ENCODE measurements at places on chromosomes 4 and X. TPM values are rescaled to one million over a fixed set of nuclear protein-coding genes. Genes with fewer than 3 reads are reported as not detected.

The CPE gene
- total RNA-seq, result 269 TPM

The ADH1B gene
- 1.2 TPM for total RNA-seq

The HADH gene
- 21.6 TPM for total RNA-seq

The PAK3 gene
- 0.46 TPM for total RNA-seq

The PABPC5 gene
- total RNA-seq, result 5.6 TPM

The KLB gene
- total RNA-seq, result not detected

The CDKL5 gene
- 21.6 TPM for total RNA-seq

The ADH6 gene
- total RNA-seq, result 0.19 TPM

The IL13RA1 gene
- 64.4 TPM for total RNA-seq

The CXCL1 gene
- total RNA-seq, result 1.0 TPM

The DIPK2B gene
- total RNA-seq, result not detected

The STOX2 gene
- total RNA-seq, result 1.6 TPM

The SLC34A2 gene
- total RNA-seq, result not detected

The EPGN gene
- 1.1 TPM for total RNA-seq

The MAGEA1 gene
- total RNA-seq, result not detected

The MAGEC3 gene
- not detected for total RNA-seq

The GPR82 gene
- not detected for total RNA-seq

The RNF212 gene
- total RNA-seq, result 9.1 TPM

The SERTM2 gene
- total RNA-seq, result not detected

The SOWAHD gene
- 0.23 TPM for total RNA-seq

The HTN3 gene
- not detected for total RNA-seq

The AMTN gene
- total RNA-seq, result not detected

The TRIM2 gene
- 18.2 TPM for total RNA-seq

The FAAH2 gene
- total RNA-seq, result 1.2 TPM

The PIR gene
- total RNA-seq, result 13.4 TPM

The RNF128 gene
- total RNA-seq, result not detected

The SCRG1 gene
- 59.0 TPM for total RNA-seq

The GSPT2 gene
- 9.6 TPM for total RNA-seq

All from chondrocyte (in vitro differentiated cells).